ENCODE measurements at places on chromosomes 6 and 20. TPM values are rescaled to one million over a fixed set of nuclear protein-coding genes. Genes with fewer than 3 reads are reported as not detected.

Gene SLC17A2
- not detected for total RNA-seq

Gene CSNK2B
- 61.1 TPM for total RNA-seq

Gene PRSS35
- total RNA-seq = not detected

Gene LMBRD1
- 17.6 TPM for total RNA-seq

Gene CABLES2
- total RNA-seq = 1.3 TPM

Gene ULBP1
- total RNA-seq = 4.1 TPM

Gene RHAG
- total RNA-seq = not detected

Gene MCCD1
- not detected for total RNA-seq

Gene HLA-DQA2
- not detected for total RNA-seq

Gene RSPO3
- total RNA-seq = not detected

Gene ZBP1
- not detected for total RNA-seq

Gene BPIFB4
- not detected for total RNA-seq

Gene BPIFB6
- total RNA-seq = not detected

Gene SRSF12
- under 0.01 TPM for total RNA-seq

Gene CNR1
- total RNA-seq = under 0.01 TPM

Gene HEY2
- not detected for total RNA-seq

Gene DEFB123
- total RNA-seq = not detected

Gene PHACTR3
- 32.0 TPM for total RNA-seq

Gene FHL5
- total RNA-seq = not detected

Gene FAM229B
- total RNA-seq = 4.0 TPM

Gene ZNF184
- total RNA-seq = 6.8 TPM

Gene NRN1
- total RNA-seq = not detected

Gene ASF1A
- total RNA-seq = 17.9 TPM

Gene KCNG1
- 91.1 TPM for total RNA-seq

Gene EDN1
- total RNA-seq = 2.9 TPM

Gene TNFRSF6B
- 7.1 TPM for total RNA-seq

Gene TXLNB
- not detected for total RNA-seq

Gene IL17F
- total RNA-seq = not detected

Gene FRMD1
- not detected for total RNA-seq

Gene MATN4
- 0.26 TPM for total RNA-seq

Gene LPA
- 0.26 TPM for total RNA-seq

Gene RBBP8NL
- 1.0 TPM for total RNA-seq

Gene SAYSD1
- 9.0 TPM for total RNA-seq

Gene PCIF1
- 6.3 TPM for total RNA-seq

Gene PDE7B
- 0.53 TPM for total RNA-seq

Gene HSF2
- total RNA-seq = 17.9 TPM

Gene SLC17A1
- not detected for total RNA-seq

Gene FOXF2
- total RNA-seq = not detected

Gene ARFGEF3
- 10.3 TPM for total RNA-seq

Gene MUCL3
- total RNA-seq = under 0.01 TPM

Gene TNFAIP3
- 2.1 TPM for total RNA-seq

Gene SPDEF
- total RNA-seq = 2.4 TPM

Gene JPH2
- under 0.01 TPM for total RNA-seq

Gene SLC22A2
- total RNA-seq = not detected
